ENCODE measurements at places on chromosomes 2 and 18.

GRCh38 chr2:157015015-157015575, 242.4 kb upstream of the GALNT5 start:
- DNase-seq: no peak

DNA sequence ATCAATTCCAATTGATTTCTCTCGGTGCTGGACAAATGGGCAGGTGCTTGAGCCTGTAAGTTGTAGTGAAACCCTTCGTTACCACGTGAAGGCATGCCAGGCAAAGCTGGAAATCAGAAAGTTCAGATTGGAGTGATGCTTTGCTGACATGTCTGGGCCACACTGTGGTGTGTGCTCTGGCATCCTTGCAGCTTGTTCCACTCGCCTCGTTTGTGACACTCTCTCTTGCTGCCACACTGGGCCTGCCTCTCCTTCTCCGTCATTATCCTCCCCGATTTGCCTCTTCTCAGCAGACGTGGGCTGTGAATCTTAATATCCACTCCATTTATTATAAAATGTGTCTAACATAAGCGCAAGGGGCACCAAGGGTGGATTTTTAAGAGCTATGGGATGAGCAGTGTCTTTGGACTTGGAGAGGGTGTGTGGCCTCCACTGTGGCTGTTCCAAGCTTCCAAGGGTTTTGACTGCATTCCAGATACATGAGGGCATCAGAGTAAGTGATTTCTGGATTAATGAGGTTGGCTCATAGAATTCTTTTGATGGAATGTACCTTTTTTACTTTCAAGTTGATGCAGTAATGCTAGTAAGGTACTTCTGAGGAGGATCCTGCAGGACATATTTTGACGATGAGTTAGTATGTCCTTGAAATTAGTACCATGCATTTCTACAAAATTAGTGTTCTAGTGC, 238.8 kb downstream of the TPGS2 start:
- DNase-seq: no peak

DNA sequence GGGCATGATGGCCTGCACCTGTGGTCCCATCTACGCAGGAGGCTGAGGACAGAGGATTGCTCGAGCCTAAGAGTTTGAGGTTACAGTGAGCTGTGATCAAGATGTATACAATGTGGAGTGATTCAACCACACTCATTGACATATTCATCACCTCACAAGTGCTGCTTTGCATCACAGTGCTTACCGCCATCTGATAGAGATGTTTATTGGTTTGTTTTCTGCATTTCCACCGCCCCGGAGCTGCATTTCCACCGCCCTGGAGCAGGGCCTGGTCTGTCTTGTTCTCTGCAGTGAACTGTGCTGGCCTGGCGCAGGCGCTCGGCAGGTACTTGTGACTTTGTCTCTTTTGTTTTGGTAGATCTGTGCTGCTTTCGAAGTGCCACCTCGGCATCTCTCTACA, 96.0 kb downstream of the SMAD7 start:
- DNase-seq: no peak

- DNase-seq: no peak
Observed at GRCh38 chr2:888906-889566, 61.6 kb upstream of the SNTG2 start.

GRCh38 chr18:13309031-13309747, 90.6 kb downstream of the LDLRAD4 start:
- no peak for DNase-seq

DNA sequence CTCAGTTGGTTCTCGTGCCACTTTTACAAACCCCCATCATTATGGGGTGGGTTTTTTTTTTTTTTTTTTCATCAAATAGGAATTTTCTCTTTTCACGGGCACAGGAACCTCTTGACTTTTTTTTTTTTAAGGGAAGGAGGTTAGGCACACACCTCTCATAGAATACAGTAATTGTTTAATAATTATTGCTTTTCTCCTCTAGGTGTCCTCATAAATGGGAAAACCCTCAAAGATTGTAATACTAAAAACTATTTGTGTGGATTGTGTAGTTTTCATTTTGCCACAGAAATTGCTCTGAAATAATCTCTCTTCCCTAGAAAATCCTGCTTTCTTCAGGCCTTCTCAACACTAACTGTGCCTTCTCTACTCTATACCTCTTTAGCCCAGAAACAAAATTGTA, 147.3 kb downstream of the GREB1L start:
- no peak for DNase-seq

GRCh38 chr2:8309131-8309530, 372.7 kb upstream of the ID2 start:
- no peak for DNase-seq

- no peak for DNase-seq
Observed at GRCh38 chr2:101971836-101972235, 19.9 kb upstream of the IL1R2 start.
